Glomerular endothelial cell (primary cell): ENCODE measurements at places on chromosomes 6 and 20.

DNA sequence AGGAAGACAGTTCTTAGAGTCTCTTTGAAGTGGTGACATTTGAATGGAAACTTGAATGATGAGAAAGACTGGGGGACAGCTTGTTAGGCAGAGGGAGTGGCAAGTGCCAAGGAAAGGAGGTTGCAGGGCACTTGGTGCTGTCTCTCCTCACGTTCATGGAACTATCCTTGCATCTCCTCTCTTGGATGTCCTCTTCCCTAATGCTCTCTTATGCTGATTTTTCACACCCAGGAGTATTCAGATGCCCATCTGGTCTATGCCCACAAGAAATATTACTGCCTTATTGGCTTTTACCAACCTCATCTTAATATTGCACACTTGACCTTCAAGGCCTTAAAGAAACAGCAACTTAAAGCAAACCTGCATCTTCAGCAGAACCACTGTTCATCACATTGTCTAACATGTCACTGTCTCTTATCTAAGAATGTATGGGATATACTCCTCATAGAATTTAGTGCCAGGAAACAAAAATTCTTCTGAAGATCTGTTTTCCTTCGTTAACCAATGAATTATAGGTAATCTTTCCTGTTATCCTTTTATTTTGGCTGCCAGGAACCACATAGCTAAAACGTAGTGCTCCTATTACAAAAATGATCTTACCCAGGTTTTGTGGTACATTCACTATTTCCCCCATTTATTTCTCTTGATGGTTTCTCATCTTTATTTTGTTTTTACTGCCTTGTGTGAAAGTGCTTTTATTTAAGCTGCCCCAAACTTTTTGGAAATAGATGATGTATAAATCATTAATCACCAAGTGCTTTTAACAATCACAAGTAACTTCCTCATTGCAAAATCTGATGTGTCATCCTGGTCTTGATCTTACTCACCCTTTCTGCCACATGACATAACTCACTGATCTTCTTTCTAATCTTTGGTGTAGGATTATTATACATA is 12.8 kb downstream of the RGS17 start:
- no peak for DNase-seq

GRCh38 chr20:24381886-24382285 is 87.5 kb upstream of the SYNDIG1 start:
- DNase-seq: no peak

DNA sequence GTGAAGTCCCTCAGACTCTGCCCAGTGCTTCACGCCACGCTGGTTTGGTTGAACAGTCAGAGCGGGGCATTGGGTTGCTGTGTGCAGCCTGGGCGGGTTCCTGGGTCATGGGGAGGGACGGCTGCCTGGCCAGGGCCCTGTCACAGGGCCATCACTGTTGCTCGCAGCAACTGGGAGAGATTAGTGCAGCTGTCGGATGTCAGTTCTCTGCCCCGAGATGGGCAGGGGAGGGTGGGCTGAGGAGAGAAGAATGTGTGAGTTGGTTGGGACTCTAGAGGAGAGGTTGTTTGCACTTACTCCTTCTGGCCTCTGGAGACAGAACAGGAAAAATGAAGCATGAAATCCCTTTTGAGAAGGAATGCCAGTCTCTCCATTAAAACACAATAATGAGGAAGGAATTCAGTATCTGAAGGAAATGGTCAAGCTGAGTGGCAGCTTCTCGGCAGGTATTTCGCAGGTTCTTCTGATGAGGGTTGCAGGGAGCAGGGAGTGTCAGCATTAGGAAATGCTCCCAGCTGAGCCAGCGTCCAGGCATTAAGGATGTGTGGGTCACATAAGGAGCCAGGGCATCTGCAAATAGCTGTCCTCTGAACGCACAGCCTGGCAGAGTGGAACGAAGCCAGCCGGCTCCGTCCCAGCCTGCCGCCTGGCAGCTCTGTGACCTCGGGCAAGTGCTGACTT is 95.9 kb downstream of the SSR1 start:
- no peak for DNase-seq

DNA sequence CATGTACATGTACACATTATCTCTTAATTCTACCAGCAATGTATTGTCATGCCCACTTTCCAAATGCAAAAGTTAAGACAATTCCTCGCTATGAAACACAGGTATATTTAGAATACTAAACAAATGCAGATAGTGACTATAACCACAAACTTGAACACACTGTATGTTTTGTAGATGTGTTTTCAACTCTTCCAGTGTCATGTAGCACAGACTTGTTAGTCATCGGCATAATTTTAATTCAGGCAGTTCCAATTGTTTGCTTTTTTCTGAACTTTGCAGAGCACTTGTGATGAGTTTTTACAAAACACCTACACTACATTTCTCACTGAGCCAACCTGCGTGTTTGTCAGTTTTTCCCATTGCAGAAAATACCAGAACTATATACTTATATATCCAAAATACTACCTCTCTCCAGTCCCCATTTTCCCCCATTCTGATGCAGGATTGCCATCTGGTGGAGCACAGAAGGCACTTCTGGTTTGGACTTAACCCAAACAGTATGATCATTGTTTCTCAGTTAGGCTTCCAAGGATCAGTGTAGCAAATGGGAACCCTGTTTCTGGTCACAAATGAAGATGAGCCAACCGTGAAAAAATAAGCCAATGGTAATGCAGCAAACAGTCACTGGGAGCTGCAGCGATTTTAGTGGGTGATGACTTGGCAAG is 143.4 kb downstream of the ADGRB3 start:
- no peak for DNase-seq

GRCh38 chr6:136564180-136564579 is 14.0 kb upstream of the MAP7 start:
- DNase-seq: no peak

- DNase-seq: no peak
Observed at GRCh38 chr6:164321297-164321696, 906.8 kb downstream of the QKI start.

GRCh38 chr6:113662688-113663333 is 194.3 kb upstream of the MARCKS start:
- no peak for DNase-seq

- no peak for DNase-seq
Observed at GRCh38 chr20:63939061-63939935, 16.9 kb downstream of the UCKL1 start.

DNA sequence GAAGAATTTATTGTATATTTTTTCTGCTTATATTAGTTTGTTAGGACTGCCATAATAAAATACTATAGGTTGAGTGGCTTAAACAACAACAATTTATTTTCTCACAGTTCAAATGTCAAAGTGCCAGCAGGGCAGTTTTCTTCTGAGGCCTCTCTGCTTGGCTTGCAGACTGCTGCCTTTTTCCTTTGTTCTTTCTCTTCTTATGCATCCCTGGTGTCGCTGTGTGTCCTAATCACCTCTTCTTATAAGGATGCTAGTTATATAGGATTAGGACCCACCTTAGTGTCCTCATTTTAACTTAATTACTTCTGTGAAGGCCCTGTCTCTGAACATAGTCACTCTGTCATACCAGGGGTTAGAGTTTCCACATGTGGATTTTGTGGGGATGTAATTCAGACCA is 354.4 kb downstream of the NKAIN2 start:
- no peak for DNase-seq

GRCh38 chr6:42049116-42049809 is 1.1 kb upstream of the TAF8 start:
- DNase-seq: no peak

GRCh38 chr6:39378175-39378959 is 55.9 kb upstream of the KCNK16 start:
- DNase-seq: no peak

DNA sequence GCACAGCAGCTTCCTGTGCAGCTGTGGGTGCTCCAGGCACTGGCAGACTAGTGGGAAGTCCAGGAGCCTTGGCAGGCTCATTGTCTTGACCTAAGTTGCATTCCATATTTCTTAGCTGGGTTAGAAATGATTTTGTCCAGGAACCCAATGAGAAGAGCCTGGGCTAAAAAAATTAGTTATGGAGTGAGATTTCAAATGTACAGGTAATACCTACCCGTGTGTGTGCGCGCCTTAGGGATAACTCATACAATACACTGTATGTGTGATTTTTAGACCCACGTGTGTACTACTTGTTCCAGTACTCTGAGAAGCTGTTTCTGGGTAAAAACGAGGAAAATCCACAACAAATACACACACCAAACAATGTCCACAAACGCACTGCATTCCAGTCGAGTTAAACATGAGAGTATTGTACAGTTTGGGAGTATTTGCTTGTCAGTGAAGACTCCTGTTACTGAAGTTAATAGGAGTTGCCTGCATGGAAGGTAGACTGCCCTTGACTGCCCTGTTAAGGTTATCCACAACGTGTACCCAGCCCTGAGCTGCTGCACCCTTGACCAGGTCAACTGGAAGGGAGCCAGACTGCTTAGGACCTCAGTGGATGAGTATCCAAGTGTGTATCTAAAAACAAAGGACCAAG is 1.4 kb downstream of the PAQR8 start:
- DNase-seq: no peak
